Activated effector memory CD4-positive, alpha-beta T cell treated with anti-CD3 and anti-CD28 coated beads, Interleukin-2, amount 50 U/mL, for 16 hours (primary cell): ENCODE measurements at places on chromosomes 4 and X.

DNA sequence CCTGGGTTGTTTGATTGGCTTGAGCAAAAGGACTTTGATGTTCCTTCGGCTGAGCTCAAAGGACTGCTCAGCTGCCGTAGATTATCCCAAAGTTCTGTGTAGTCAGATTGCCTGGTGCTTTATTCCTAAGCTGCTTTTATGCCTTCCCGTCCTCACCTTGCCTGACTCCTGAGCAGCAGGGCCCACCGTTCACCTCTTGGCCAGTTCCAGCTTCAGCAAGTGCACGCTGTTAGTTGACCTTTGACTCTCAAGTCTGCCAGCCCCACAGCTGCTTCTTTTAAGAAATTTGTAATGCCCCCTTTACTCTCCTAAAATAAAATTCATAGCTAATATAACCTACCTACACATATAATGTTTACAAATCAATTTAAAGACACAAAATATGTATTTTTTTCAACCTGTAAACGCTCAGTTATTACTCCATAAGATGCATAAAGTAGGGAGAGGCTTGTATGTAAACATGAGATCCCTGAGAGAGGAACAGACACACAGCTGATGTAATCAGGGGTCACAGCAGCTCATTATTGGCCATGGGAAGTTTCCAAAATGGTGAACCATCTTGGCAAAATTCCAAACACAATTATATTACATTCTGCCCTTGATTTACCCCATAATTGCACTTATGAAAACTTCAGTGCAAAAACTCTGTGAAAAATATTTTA, 28.6 kb downstream of the UCHL1 start:
- no peak for DNase-seq

DNA sequence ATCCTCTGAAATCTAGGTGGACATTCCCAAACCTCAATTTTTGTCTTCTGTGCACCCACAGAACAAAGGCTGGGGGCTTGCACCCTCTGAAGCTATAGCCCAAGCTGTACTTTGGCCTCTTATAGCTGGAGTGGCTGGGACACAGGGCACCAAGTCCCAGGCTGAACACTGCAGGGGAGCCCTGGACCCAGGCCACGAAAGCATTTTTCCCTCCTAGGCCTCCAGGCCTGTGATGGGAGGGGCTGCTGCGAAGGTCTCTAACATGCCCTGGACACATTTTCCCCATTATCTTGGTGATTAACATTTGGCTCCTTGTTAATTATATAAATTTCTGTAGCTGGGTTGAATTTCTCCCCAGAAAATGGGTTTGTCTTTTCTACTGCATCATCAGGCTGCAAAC, 27.9 kb downstream of the F8A1 start:
- no peak for DNase-seq

- no peak for DNase-seq
Measured at GRCh38 chr4:186144198-186144945, 39.9 kb downstream of the FAM149A start.

GRCh38 chr4:534576-535151, 35.7 kb downstream of the PIGG start:
- DNase-seq, result no peak

DNA sequence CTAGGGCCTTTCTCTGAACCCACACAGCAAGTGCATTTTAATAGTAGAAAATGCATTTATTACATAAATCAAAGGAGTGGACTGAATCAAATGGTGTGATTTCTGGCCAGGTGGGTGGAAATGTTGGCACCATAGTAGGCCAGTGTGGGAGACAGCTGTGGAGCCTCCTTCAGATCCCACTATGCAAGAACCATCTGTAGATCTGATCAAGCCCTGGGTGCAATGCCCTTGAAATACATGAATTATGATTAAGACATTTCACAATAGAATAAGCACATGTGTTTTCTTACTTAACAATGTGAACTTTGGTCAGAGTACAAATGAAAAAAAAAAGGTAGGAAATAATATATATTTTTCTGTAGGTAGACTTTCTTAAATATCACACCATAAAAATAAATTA, 204.3 kb downstream of the PCDH7 start:
- no peak for DNase-seq

DNA sequence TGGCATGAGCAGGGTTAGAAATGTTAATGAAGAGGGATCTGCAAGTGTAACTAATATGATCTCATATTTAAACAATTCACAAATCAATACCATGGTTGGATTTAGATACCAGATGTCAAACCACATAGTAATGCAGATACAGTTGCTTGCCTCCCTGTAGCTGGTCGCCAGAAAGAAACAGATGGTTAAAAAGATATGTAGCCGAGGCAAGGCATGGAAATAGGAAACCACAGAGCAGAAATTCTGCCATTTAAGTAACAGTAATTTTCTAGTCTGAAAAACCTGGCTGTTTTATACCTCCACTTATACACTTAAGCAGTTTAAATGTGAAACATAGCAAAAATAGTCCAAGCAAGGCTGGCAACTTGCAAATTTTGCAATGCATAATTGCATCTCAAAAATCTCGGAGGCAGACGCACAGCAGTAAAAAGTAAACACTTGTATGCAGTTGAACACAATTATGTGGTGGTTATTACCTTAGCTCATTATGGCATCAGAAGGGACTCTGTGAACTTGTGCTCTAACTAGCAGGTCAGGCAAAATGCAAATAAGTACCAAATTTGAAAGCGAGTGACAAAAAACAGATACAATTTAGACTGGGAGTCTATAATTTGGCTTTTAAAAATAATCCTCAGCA, 126.8 kb downstream of the NAA11 start:
- DNase-seq, result no peak

DNA sequence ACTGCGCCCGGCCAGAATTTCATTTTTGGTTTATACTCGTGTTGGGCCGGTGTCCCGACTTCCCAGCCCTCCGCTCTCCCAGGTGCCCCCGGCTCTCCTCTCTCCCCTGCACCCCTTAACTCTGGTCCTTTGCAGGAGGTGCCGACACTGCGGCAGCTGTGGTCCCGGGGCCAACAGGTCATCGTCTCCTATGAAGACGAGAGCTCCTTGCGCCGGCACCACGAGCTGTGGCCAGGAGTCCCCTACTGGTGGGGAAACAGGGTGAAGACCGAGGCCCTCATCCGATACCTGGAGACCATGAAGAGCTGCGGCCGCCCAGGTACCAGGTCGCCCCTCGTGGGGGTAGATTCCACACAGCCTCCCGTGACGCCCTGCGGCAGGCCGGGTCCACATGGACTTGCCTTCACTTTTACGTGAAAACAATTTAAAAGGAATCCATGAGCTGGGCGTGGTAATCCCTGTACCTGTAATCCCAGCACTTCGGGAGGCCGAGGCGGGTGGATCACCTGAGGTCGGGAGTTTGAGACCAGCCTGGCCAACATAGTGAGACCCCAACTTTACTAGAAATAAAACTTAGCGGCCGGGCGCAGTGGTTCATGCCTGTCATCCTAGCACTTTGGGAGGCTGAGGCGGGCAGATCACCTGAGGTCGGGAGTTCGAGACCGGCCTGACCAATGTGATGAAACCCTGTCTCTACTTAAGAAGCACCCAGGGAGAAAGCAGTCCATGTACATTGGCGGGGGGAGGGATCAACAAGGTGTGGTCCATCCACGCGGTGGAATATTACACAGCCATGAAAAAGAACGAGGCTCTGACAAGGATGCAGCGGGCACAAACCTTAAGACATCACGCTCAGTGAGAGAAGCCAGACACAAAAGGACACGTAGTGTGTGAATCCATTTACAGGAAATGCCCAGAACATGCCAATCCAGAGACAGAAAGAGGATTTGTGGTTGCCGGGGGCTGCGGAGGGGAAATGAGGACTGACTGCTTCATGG, 12.0 kb downstream of the PLCXD1 start:
- peak; percentile 45 for DNase-seq

- DNase-seq, result no peak
Measured at GRCh38 chr4:142778900-142779299, 67.2 kb downstream of the INPP4B start.

- DNase-seq, result no peak
Measured at GRCh38 chr4:76105652-76106051, 31.1 kb downstream of the ART3 start.

- no peak for DNase-seq
Measured at GRCh38 chr4:60223208-60223923, 976.8 kb upstream of the ADGRL3 start.

DNA sequence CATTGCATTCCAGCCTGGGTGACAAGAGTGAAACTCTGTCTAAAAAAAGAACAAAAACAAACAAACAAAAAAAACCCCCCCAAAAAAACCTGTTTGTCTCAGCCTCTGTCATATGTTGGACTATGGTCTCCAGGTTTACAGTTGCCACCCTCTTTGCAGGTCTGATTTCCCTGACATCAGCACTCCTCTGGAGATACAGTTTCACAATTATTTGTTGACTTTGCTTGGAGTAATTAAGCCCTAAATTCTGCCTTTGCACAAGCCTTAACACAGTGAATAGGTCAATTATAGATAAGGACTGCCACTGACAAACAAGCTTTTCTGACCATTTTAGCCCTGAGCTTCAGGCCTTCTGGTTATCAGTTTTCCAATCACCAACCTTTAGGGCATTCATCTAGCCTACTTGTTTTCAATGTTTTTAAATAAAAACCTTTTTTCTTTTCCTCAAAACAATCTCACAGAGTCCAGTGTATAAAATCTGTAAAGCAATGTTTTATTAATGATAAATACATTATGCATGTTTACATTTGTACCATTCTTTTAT, 20.4 kb upstream of the MAPK10 start:
- DNase-seq, result no peak
